ENCODE measurements at places on chromosomes 7 and 10.

DNA sequence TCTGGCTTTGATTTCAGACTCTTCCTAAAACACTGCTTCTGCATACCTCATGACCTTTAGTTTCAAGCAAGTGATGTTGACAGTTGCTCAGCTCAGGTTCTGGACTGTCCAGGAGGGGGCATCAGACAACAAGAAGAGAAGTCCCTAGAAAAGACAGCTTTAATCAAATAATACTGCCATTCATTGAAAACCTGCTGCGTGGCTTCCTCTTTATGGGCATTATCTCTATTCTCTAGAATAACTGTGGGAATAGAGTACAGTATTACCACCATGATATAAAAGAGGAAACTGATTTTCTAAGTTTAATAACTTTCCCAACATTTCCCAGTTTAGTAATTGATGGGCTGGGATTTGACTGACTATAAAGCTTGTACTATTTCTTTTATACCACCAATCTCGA is 170.4 kb downstream of the SNX13 start:
- DNase-seq = peak; percentile 33

GRCh38 chr10:50426485-50426884 is 175.2 kb upstream of the ASAH2 start:
- no peak for DNase-seq

GRCh38 chr7:105307163-105307672 is 81.5 kb downstream of the SRPK2 start:
- no peak for DNase-seq

- no peak for DNase-seq
These were observed 281.2 kb upstream of the VSTM2A start for GRCh38 chr7:54260941-54261371.

GRCh38 chr7:1533255-1533546 is 2.7 kb downstream of the MAFK start:
- DNase-seq = no peak

GRCh38 chr10:116088985-116089384 is 184.0 kb downstream of the GFRA1 start:
- no peak for DNase-seq

GRCh38 chr10:18240185-18240882 is 100.1 kb downstream of the CACNB2 start:
- DNase-seq = no peak

DNA sequence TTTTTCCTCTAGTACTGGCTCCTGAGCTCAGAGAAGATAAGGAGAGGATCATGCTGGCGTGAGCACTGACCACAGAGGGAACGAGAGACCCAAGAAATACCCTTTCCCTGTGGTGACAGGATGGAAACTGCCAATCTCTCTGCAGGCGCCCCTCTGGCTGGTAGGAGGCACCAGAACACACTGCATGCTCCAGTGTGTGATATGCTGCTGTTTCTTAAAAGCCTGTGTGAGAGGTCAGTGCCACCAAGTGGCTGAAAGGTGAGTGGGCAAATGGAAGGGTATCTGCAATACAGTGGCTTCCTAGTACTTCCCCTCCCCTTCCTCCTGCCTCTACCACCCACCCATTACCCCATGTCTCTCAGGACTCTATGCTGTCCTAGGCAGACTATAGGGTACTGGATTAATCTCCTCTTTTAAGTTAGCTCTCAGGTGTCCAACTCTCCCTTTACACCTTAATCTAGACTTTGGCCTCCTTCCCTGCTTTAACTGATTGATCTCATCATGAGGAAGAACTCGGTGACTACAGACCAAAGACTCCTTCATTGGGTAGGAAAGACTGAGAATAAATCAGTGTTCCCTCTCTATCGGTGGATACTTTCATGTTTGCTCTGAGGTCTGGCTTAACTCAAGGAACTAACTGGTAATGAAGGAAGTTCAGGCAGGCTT is 283.6 kb downstream of the ADRA2A start:
- DNase-seq = peak; percentile 40

GRCh38 chr10:63114031-63114814 is 18.9 kb upstream of the NRBF2 start:
- DNase-seq = peak; percentile 40

GRCh38 chr10:62388328-62388727 is 14.2 kb downstream of the ZNF365 start:
- DNase-seq = no peak
